ENCODE measurements at places on chromosomes 6 and 20.
A peak's percentile ranks its signal among the peaks of the same experiment; 100 is the strongest.

- DNase-seq, result no peak
Measured at GRCh38 chr6:83815631-83816272, 37.4 kb upstream of the RIPPLY2 start.

DNA sequence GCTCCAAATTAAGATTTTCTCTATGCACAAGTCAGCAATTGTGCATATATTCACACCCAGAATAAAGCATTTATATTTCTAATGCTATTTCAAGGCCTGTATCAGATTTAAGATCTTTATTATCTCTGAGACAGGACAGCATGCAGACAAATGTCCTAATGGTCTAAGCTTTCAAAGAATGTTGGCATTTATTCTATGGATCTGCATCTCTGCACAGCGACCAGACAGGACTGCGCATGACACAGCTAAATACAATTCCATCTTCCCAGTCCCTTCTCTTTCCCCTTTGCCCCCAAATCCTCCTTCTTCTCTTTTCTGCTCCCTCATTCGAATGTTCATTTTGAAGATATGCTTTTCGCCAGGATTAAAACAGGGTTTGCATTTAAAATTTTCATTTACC lies 478.5 kb downstream of the PKHD1 start:
- DNase-seq, result no peak

DNA sequence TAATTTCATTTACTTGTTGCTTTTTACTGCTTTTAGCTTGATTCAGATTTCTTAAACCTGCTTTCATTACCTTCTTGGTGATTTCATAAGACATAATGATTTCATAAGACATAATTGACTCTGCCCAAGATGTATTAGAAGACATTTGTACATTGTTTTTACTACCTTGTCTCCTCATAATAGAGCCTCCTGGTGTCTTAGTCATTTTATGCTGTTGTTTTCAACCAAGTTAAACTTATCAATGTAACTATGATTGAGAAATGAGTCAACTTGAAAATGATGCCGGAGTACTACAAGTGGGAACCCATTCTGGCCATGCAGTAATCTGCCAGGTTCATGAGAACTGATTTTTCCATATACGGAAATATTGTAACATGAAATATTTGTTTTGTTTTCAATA lies 573.6 kb downstream of the MMUT start:
- DNase-seq, result no peak

DNA sequence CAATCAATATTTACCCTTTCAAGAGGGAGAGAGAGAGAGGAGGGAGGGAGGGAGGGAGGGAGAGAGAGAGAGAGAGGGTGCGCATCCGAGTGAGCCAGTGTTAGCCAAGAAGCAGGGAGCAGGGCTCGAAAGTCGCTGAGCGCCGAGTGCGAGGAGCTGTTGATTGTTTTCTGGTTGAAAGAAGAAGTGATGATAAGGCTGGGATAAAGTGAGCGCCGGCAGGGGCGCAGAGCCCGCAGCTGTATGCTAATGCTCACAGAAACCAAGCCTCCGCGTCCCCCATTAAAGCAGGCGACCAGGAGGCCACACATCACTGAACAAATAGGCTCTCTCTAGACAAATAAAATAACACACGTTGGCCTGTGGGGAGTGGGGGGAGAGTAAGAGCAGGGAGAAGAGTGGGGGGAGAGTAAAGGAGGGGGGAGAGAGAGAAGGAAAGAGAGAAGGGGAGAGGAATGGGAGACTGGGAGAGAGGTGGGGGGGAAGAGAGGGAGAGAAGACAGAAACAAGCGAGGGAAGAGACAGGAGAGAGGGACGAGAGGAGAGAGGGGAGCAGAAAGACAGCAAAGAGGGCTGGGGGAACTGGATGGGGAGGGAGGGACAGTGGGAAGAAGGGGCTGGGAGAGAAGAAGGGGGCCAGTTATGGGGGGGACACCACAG lies 5.0 kb upstream of the INSM1 start:
- no peak for DNase-seq

- peak; percentile 39 for DNase-seq
Measured at GRCh38 chr6:3356056-3356823, 97.5 kb downstream of the PSMG4 start.

DNA sequence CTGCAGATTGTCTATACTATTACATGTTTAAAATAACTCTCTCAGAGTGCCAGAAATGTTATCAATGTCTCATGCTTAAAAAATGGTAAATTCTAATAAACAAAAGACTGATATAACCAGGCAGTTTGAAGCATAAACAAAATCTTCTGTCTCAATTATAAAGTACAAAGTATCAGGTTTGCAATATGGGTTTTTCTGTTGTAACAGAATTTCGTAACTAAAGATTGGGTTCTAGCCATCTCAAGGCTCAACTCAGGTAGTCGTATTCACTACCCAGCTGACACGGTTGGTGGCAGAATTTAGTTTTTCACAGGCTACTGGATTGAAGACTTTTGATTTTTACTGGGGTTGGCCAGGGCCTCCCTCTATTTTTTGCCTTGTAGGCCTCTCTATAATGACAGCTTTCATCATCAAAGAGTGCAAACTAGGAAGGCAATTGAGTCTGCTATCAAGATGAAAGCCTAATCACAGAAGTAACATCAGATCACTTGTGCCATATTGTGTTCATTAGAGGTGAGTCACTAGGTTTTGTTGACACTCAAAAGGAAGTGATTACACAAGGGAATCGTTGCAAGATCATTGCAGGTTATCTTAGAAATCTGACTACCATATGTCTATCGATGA lies 3.6 kb downstream of the CYP39A1 start:
- no peak for DNase-seq

DNA sequence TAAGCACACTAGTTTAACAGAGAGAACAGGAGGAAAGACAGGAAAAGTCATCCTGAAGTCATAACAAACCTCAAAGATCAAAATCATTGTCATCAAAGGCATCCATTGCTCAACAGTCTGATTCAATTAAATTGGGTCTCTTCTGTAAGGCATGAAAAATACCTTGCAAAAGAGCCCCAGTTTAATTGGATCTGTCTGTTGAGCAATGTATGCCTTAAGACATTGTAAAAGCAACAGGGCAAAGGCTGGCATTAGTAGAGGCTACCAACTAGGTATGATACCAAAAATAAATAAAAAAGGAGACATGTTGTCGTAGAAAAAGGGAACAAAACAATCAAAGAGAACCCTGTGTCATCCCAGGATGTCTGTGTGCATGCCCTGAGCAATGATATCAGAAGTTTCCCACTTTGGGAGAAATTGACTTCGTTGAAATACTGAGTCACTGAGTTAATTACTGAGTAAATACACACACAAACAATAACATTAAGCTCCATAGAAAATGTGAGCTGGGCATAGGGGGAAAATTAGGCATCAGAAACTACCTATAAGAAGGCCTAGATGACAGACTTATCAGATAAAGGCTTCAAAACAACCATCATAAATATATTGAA lies 1013.8 kb upstream of the CITED2 start:
- DNase-seq, result no peak

DNA sequence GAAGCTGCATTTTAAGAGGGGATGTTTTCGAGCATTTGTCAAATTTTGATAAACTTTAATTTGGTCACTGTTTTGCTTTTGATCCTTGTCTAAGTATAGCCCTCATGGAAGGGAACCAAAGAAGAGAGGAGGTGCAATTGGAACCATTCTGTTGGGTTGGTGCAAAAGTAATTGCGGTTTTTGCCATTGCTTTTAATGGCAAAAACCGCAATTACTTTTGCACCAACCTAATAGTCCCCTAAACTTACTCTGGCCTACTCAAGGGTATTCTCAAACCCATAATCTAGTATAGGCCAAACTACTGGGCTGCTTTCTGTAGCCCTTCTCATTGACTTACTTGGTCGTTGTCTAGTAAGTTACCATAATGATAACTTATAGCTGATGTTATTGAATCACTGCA lies 634.7 kb downstream of the MAFB start:
- no peak for DNase-seq

DNA sequence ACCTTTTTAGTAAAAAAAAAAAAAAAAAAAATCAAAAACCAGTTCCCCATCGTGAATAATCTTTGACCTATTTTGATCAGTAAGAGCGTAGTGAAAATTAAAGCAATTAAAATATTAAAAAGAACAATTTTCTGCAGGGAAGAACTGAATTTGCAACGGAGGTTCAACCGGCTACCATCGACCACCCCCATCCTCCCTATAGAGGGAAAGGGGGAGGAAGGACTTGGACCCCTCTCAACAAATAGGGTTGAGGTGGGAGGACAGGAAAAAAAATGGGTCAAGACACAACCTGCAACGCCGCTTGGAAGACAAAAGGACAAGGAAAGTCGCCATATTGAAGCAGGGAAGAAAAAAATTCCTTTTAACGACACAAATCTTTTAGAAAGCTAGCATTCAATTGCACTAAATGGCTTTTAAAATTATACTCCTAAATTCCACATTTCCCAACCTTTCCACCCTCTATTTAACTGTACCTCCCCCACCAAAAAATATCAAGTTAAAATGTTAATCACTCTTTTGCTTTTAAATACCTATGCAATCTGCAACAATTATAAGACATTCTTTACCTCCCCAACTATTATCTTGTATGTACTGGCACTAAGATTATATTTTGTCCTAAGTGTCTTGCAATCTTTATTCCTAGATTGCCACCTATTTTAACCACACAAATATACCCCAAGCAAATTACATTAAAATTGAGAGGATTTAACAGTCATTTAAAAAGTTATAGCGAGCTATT lies 1.7 kb downstream of the PPP1R10 start:
- DNase-seq, result no peak

DNA sequence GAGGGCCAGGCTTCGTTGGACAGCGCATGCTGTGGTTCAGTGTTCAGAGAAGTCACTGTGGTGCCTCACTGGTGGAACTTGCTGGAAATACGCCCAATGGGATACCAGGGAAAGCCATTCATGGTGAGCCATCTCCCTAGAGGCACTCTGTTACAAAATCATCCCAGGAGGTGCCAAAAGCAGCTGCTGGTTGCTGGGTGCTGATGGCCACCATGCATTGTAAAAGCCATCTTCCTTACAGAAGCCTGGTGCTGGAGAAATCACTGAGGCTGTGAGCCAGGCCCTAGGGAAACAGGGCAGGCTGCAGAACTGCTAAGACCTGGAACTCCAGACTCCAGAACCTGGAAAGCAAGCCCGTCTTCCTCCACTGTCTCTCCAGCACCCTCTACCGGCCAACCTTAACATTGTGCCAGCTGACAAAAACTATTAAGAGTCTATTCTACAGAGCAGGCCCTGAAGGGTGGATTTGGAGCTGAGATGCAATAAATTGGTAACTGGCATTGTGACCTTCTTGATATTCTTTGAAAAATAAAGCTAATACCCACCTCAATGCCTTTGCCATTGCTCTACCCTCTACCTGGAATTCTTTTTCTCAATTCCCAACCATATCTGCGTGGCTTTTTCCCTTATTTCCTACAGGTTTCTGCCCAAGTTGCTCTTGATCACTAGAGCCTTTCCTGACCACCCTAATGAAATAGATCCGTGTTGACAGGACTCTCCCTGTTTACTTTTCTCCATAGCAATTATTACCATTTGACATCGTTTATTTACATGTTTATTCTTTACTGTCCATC lies 18.5 kb downstream of the SNRPB start:
- DNase-seq, result peak; percentile 37

- DNase-seq, result no peak
Measured at GRCh38 chr6:83490217-83490807, 22.0 kb upstream of the PRSS35 start.

DNA sequence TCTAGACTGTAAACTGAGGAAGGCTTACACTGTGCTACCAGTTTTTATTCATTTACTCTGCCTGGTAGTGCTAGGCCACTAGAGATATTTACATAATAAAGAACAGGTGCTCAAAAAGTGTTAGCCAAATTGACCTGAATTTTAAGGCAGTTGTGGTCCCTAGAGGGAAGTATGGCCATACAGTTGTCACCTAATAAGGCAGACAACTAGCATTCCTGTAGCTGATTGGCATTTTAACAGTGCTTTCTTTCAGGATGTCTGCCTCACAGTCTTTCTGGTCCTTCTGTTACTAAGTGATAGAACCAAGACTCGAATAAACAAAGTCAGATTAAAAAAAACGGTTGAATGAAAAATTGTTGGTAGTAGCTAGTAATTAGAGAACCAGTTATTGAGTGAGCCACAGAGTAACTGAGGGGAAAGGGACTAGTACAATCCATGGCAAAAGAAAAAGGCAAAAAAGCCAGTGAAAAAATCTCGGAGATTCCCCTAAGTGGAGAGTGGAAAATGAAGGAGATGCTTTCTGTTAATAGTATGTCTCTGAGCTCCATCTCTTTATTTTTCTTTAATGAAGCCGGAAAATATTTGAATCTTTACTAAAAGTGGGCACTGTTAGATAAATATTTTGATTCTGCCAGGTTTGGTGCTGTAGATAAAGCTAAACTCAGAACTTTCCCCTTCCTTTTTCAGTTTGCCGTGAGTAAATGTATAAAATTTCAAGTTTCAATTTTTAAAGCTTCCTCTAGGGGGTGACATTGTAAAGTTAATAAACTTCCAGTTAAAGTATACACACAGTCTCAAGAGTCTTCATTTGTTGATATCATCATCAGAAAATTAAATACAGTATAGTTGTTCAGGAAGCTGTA lies 9.1 kb downstream of the VTA1 start:
- DNase-seq, result no peak

GRCh38 chr6:37704066-37704465 lies 6.4 kb upstream of the MDGA1 start:
- DNase-seq, result no peak

GRCh38 chr20:59084041-59084850 lies 41.7 kb upstream of the PRELID3B start:
- no peak for DNase-seq

GRCh38 chr6:156060013-156060412 lies 604.4 kb upstream of the NOX3 start:
- DNase-seq, result no peak

DNA sequence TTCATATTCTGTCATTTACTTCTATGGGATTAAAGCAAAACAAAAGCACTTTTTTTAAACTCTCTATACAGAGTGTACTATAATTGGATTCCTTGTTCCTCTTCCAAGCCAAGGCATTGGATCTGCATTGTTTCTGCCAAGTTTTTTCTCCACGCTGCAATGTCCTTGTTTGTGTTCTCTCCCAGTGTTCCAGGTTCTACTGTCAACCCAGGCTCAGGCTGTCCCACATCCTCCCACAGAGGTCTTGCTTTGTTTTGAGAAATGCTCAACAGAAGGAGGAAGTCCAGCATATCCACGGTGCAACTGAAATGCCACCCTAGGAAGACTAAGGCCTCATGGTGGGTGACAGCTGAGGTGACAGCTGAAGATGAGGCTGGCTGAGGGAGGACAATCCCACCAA lies 287.1 kb upstream of the PRDM1 start:
- DNase-seq, result no peak

DNA sequence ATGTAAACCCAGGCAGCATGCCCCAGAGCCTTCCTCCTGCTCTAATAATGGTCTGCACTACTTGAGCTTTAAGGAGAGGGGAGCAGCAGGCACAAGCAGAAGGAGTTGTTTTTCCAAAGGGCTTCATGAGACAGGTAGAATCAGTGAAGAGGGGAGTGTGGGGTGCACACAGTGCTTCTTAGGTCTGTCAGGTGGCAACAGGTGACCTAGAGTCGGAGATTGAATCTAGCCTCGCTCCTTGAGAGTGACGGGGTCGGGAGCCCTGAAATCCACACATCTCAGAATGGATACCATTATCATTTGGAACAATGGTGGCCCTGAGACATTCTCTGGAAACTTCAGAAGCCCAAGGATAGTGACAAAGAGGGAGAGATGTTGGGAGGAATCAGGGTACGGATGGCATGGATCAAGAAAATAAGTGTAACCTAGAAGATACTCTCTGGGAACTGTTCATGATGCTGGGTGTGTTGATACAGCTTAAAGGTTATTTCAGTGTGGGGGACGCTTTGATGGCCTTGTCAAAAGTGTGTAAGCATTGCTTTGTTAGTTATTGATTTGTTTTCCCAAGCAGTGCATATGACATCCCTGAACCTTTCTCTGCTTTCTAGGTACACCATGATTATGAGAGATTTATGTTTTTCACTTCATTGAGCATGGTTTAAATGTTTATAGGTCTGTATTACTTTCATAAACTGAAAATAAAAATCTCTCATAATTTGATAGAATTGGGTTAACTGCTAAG lies 77.8 kb upstream of the L3MBTL3 start:
- no peak for DNase-seq
